Stimulated activated CD8-positive, alpha-beta memory T cell treated with anti-CD3 and anti-CD28 coated beads, Interleukin-4, amount 100 ng/mL, for 1 hour (primary cell): ENCODE measurements at places on chromosomes 16 and 17.

- no peak for DNase-seq
These were observed 6.2 kb upstream of the ABCA8 start for GRCh38 chr17:68961214-68961882.

DNA sequence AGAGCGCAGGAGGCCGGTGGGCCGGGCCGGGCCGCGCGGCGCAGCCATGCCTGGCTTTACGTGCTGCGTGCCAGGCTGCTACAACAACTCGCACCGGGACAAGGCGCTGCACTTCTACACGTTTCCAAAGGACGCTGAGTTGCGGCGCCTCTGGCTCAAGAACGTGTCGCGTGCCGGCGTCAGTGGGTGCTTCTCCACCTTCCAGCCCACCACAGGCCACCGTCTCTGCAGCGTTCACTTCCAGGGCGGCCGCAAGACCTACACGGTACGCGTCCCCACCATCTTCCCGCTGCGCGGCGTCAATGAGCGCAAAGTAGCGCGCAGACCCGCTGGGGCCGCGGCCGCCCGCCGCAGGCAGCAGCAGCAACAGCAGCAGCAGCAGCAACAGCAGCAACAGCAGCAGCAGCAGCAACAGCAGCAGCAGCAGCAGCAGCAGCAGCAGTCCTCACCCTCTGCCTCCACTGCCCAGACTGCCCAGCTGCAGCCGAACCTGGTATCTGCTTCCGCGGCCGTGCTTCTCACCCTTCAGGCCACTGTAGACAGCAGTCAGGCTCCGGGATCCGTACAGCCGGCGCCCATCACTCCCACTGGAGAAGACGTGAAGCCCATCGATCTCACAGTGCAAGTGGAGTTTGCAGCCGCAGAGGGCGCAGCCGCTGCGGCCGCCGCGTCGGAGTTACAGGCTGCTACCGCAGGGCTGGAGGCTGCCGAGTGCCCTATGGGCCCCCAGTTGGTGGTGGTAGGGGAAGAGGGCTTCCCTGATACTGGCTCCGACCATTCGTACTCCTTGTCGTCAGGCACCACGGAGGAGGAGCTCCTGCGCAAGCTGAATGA, 606 bp downstream of the THAP11 start:
- peak; percentile 32 for DNase-seq

GRCh38 chr16:87249425-87249824, 67.8 kb downstream of the C16orf95 start:
- DNase-seq: no peak

GRCh38 chr16:84740596-84741116, 40.9 kb downstream of the USP10 start:
- DNase-seq: no peak

- no peak for DNase-seq
These were observed 297.0 kb downstream of the SEC14L1 start for GRCh38 chr17:77437747-77438146.

DNA sequence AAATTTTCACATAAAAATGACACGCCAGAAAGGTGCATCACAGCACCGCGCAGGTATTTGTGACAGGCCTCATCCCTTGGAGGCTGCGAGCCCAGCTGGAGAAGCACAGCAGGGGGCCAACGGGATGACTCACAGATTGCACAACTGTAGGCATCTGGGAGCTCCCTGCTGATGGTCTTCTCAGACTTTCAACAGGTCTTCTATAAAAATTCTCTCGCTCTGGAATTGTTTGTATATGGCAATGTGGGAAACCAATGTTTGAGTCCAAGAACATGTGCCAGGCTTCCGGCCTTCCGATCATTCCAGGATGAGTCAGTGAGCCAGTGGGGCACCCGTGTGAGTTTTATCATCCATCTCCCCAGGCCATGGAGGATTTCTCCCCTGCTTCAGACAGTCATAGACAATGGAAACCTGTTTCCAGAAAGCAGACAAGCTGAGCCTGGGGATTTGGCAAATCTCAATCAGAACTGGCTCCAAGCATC, 24.1 kb upstream of the ADORA2B start:
- DNase-seq: no peak

DNA sequence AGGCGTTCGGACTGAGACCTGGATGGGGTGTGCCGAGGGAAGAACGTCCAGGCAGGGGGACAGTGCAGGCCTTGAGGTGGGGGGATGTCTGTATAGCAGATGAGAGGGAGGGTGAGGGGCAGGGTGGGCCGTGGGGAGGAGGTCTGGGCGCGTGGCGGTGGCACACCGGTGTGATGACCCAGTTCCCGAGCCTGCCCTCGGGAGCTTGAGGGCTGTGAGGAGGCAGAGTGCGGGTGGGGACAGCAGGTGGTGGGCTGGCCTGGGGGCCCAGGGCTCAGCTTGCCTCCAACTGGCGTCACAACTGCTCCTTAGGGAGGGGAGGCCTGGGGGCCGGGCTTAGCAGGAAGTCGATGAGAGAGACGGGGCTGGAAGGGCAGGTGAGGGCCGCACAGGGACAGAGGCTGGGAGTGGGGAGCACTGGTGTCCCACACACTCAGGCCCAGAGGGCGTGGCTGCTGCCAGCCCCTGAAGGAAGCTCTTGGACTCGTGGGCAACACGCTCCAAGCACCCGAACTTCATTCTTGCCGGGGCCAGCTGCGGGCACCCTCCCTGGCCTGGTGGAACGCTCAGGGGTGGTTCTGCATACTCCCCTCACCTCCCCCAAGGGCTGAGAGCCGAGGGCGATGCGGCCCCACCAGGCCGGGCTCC, 6.5 kb downstream of the CACNA1H start:
- no peak for DNase-seq

- DNase-seq: no peak
These were observed 9.2 kb downstream of the MXRA7 start for GRCh38 chr17:76701471-76701967.

- no peak for DNase-seq
These were observed 646 bp upstream of the HES7 start for GRCh38 chr17:8124350-8125153.

- no peak for DNase-seq
These were observed 26.9 kb downstream of the IRX5 start for GRCh38 chr16:54957403-54958166.

DNA sequence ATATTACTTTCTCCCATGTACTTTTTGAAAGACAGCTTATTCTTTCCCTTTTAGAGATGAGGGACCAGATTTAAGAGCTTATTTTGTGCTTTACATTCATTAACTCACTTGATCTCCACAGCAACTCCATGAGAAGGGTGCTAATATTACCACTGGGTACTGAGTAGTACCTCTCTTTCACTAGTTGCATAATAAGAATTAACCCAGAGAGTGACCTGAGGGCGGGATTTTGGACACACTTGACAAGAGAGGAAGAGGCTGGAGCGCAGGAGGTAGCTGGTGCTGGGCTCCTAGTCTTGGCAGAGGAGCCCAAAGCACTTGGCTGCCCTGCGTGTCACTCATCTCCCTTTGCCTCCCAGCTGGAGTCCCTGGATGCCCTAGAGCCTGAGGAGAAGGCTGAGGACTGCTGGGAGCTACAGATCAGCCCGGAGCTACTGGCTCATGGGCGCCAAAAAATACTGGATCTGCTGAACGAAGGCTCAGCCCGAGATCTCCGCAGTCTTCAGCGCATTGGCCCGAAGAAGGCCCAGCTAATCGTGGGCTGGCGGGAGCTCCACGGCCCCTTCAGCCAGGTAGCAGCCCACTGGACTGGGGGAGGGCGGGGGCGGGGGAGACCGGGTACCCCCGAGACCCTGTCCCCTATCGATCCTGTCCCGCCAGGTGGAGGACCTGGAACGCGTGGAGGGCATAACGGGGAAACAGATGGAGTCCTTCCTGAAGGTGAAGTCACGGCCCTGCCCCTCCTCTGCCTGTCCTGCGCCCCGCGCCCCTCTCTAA, 1.7 kb upstream of the MAZ start:
- DNase-seq: no peak

GRCh38 chr16:23141959-23142740, 7.1 kb downstream of the USP31 start:
- DNase-seq: no peak

DNA sequence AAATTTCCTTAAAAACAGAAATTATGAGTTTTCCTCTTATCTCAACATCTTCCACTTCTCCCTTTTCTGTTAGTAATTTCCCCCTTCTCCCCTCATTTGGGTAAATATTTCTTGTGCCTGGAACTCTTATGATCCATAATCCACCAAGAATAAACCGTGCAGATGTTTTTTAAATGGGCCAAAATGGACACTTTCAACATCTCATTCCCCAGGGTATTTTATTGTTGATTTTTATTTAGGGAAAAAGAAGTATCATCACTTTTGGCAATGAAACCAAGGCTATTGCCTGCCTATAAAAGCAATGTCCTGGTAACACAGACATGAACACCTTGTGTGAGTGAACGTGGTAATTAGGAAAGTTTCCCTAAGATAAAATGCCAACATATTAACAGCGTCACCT, 54.6 kb downstream of the IRX6 start:
- DNase-seq: no peak

GRCh38 chr16:87700406-87701077, 65.2 kb downstream of the KLHDC4 start:
- DNase-seq: no peak
